ENCODE measurements at places on chromosomes 1 and 21. TPM values are rescaled to one million over a fixed set of nuclear protein-coding genes. Genes with fewer than 3 reads are reported as not detected.

DNA sequence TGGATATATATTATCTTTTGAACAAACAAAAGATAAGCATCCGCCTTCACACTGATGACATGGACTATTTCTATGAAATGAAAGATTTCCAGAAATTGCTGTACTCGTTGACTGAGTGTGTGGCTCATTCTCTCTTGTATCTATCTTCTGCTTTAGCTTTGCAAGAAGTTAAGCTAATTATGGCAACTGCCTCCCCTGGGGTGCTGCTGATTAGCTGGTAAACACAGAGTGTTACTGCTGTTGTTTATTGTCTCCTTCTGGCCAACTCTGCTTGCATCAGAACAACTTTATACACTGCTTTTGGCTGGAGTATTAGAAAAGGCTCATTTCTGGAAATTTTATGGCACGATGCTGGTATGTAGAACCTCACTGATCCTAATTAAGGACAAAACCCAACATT, 95.6 kb upstream of the SNX7 start:
- DNase-seq = no peak

DNA sequence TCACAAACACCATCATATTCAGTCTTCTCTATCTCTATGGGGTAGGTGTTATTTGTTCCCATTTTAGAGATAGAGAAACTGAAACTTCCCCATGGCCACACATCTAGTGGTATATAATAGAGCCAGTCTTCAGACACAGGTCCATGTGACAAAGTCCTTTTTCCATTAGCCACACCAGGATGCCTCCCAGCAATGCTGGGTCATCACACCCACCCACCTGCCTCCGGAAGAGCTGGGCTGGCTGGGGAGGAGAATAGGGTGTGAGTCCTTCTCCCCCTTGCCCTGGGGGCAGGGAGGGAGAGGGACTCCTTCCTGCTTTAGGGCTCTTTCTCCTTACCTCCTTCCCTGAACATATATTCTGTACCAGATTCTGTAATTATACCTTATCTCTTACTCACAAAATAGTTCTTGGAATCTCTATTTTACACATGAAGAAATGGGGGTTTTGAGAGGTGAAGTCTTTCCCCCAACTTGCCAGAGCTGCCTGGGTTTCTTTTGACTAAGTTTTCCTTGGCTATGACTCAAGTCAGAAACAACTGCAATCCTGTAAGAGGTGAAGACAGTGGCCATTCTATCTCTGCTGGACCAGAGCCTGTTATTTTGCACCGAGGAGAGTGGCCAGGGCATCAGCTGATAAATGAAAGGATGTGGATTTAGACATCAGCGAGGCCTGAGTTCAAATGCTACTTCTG, 30.0 kb downstream of the SOX13 start:
- DNase-seq = peak; percentile 39

GRCh38 chr1:147620543-147620942, 49.8 kb downstream of the ACP6 start:
- DNase-seq = no peak

DNA sequence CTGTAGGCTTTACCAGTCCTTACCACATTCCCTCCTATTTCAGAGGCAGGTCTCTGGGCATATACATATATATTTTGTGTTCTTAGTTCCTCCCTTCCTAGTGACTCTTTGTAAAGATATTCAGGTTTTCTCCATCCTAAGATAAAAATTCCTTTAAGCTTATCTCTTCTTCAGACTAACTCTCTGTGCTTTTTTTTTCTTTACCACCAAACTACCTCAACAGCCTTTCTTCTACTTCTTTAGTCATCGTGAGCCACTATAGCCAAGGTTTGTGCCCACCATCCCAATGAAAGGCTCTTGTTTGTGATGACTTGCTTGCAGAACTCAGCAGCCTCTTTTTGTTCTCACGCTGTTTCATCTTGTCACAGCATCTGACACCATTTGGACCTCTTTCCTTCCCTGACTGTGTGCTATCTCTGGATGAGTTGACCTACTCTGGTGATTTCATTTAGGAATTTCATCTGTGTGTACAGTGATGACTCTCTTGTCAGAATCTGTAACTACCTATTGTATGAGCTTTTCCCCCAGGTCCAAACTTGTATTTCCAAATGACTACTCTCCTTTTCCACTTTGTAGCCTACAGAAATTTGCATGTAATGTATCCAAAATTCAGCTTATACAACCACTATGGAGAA, 59.0 kb upstream of the MACF1 start:
- DNase-seq = no peak

DNA sequence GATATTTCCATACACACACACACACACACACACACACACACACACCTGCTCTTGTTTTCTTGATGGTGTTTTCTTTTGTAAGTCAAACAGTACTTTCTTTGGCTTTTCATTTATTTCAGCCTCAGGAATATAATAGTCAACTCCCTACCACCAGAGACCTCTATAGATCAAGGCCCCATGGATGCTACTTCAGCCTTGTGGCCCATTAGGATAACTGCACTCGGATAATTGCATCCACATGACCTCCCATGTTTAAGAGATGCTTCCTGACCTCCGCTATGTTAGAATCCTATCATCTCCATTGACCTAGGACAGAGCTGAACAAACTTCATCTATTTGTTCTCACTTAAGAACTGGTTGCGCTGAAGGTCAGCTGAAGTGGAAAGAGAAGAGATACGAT, 1094.0 kb upstream of the B3GALT2 start:
- DNase-seq = no peak

The C1orf226 gene
- 0.12 TPM for total RNA-seq

The POGZ gene
- total RNA-seq = 27.3 TPM

The AMY1A gene
- not detected for total RNA-seq
